ENCODE measurements at places on chromosomes 16 and 17.

DNA sequence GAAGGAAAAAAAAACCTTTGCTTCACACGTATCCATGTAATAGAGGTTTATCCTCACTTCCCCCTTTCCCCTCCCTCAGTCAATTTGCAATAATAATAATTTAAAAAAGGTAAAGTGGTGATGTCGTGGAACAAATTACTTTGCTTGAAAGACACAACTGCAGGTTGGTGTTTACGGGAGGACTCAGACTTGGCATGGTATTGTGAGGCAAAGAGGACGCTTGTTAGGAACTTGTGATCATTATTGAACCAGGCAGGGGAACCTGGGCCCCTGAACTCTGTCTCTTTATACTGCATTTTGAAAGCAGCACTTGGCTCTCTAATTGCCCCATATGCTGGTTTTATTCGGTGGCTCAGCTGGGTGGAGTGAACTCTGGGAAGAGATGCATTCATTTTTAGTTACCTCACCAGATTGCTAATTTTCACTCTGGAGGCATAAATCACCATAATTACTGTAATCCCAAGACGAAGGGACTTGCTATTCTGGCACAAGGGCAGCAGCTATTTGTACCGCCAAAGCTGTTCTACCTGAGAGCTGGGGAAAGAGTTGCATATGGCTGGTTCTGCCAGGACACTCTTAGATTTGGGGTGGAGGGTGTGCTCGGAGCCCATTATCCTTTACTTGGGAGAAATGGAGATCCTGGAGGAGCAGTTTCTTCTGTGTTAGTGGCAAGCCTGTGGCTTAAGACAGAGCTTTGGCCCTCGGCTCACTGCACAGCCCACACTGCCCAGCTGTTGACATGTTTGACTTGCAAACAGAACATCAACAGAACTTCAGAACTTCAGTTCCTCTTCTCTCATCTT is 5.7 kb upstream of the DHX8 start:
- no peak for DNase-seq

- no peak for DNase-seq
Measured at GRCh38 chr17:31530391-31530985, 139.0 kb downstream of the RAB11FIP4 start.

DNA sequence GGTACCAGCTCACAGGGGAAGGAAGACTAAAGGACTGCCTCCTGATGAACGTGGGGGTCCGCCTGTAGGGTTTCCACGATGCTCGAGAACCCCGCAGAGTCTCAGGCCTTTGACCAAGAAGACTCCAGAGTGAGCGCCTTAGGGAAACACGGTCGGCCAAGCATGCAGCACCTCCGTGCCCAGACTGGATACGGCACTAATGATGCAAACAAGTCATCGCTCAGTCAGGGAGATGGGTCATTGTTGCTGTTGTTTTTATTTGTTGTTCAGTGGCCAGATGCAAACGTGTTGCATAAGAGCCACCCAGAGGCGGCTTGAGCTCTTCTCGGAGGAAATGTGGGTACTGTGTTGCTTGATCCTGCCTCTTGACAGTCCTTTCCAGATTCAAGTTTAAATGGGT is 19.3 kb upstream of the RBFOX3 start:
- peak; percentile 13 for DNase-seq

- DNase-seq = no peak
Measured at GRCh38 chr16:46832757-46833459, 1.9 kb upstream of the C16orf87 start.

DNA sequence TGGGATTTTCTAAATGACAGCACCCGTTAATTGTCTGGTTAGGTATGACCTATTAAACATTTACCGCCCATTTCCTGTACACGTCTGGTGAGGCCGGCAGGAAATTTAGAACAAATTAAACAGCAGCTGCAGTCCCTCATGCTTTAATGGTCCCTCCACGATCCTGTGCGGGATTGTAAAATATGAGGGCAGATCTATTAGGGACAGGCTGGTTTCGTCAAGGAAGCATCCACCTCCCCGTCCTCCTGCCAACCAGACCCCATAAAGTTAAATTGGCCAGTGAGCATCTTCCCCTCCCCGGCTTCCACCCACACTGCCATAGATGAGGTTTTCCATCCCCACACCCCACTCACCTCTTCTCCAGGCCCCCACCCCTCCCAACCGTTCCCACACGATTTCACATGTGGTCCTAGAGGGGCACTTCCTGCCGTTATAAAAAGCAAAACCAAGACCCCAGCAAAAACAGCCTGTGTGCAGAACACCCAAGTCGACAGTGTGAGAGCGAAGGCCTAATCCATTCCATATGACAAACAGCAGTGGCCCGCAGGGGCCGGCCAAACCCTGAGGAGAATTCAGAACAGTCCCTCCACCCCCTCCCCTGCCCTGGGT is 331.9 kb downstream of the FOXL1 start:
- no peak for DNase-seq

DNA sequence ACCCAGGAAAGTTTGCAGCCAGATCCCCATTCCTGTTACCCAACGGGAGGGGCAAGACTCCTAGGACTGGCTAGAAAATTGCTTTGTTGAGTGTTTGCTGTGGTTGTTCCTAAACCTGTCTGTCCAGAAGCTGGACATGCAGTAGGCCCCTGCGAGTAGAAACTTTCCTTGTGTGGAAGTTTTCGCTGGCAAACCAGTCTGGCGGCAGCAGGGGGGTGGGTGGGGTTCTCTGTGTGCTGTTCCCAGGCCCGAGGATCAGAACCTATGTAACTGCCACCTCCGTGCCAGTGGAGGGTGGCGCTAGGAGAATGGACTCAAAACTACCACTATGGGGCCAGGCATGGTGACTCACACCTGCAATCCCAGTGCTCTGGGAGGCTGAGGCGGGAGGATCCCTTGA is 9.2 kb downstream of the SGSM2 start:
- DNase-seq = peak; percentile 97

DNA sequence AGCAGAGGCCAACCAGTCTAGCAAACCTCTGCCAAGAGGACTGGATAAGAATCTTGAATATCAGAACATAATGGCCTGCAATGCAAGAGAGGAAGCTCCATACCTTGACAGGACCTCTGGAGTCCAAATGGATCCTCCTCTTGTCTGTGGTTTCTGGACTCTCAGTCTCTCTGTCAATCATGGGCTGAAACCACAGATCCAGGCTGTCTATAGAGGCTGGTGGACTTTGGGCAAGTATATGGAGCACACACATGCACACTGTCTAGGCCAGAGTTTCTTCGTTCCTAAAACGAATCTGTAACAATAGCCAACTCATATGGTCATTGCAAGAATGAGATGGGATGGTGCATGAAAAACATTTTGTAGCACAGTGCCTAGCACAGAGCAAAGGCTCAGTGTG is 37.7 kb downstream of the NLRC5 start:
- no peak for DNase-seq

DNA sequence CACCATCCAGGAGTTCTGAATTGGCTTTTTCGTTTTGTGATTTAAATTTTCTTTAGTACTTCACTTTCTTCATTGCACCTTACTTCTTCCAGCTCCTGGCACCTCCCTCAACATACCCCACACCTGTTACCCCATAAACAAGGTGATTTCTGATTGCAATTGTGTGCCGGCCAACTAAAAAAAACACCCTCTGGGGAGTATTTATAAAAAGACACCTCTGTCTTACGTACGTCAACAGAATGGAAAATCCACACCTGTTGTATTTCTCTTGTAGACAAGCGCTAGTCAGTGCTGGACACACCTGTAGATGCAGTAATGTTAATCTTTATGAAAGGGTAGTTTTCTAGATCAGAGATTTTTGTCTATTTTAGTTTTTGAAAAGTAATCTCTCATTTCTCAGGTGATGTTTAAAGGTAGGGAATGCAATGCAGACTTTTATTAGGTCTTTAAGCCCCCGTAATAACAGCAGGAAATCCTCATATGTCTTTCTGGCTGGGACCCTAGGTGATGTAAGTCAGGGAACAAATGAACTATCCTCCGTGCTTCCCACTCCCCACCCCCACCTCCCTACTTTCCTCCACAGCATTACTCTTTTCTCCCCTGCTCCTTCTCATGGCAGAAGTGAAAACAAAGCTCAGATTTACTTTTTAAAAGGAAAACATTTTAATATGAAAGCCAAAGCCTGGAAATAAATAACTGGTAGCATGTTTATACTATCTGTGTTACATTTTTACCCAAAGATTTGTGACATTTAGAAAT is 4.2 kb downstream of the MSI2 start:
- DNase-seq = no peak

DNA sequence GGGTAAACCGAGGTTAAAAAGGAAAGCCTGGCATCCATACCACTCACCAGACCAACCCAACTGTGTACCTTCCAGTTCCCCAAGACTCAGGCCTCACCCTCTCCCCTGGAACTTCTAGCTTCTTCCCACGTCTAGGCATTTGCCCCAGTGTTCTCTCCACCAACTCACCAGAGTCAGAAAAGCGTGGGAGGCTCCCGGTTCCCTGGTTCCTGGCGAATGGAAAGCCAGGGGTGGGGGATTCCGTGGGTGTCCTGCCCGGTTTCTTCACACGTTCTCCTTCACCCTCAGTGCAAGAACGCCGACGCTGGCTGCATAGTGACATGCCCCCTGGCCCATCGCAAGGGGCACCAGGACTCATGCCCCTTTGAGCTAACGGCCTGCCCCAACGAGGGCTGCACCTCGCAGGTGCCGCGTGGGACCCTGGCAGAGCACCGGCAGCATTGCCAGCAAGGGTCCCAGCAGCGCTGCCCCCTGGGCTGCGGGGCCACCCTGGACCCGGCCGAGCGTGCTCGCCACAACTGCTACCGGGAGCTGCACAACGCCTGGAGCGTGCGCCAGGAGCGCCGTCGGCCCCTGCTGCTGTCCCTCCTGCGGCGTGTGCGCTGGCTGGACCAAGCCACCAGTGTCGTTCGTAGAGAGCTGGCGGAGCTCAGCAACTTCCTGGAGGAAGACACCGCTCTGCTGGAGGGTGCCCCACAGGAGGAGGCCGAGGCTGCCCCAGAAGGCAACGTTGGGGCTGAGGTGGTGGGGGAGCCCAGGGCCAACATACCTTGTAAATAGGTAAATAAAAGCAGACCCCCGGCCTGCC is 1.7 kb downstream of the RNF151 start:
- DNase-seq = no peak

DNA sequence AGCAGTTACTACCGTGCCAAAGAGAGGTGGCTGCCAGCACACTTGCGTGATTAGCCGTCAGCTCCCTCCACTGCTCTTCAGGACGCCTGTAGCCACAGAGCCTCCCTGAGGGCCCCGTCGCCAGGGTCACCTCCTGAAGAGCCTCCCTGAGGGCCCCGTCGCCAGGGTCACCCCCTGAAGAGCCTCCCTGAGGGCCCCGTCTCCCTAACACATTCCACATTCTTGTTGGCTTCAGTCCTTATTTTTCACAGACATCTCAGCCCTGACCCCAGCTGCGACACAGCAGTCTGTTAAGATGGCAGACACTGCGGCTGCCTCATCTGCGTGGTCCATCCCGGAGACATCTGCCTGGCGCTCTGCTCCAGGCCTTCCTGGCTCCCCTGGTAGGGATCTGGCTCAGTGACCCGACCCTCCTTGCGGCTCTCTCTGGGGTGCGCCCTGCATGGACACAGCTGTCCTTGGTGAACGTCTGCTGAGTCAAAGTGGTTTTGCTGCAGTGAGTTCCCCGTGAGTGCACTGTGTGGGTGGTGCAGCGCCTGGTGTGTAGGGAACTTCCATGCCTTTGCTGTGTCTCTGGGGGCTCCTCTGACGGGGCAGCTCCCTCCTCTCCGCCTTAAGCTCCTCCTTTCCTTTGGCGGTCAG is 11.4 kb downstream of the ACSF3 start:
- no peak for DNase-seq

DNA sequence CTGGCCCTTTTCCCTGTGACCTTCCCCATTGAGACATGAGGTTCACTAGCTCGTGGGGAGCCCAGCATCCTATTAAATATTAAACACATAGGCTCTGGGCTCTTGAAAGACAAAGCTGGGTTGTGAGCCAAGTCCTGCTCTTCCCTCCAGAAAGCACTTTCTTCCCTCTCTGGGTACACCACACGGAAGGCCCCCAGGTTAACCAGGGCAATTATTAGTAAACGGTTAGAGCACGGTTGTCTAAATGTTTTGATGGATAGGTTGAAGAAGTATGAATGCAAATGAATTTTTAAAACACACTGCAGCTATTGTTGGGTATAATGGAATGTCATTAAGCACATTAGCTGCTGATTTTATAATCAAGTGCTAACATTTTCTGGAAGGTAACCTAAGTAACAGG is 32.7 kb upstream of the CDH13 start:
- no peak for DNase-seq

DNA sequence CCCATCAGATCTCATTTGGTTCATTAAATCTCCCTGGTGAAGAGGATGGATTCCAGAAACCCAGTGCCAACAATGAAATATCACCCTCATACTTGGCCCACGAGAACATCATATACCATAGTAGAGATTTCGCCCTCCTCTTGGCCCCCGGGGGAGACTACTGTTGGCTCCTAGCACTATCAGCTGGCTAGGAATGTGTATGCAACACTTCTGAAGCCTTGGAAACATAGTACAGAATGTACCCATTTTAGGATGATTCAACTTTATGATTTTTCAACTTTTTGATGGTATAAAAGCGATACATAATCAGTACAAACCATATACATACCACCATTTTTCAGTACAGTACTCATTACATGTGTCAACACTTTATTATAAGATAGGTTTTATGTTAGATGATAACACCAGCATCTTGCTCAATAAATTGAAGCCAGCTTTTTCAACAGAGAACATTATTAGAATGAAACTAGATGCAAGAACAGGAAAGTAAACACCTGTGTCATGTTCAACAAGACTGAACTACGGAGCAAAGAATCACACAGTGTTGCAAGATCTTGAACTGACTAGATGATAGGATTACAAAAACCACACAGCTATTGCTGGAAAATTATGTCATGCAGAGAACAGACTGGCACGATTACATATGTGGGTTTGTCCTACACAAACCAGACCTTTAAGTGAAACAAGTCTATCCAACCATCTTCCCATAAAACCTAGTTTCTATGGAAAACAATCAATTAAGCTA is 17.2 kb downstream of the RSL1D1 start:
- peak; percentile 48 for DNase-seq

DNA sequence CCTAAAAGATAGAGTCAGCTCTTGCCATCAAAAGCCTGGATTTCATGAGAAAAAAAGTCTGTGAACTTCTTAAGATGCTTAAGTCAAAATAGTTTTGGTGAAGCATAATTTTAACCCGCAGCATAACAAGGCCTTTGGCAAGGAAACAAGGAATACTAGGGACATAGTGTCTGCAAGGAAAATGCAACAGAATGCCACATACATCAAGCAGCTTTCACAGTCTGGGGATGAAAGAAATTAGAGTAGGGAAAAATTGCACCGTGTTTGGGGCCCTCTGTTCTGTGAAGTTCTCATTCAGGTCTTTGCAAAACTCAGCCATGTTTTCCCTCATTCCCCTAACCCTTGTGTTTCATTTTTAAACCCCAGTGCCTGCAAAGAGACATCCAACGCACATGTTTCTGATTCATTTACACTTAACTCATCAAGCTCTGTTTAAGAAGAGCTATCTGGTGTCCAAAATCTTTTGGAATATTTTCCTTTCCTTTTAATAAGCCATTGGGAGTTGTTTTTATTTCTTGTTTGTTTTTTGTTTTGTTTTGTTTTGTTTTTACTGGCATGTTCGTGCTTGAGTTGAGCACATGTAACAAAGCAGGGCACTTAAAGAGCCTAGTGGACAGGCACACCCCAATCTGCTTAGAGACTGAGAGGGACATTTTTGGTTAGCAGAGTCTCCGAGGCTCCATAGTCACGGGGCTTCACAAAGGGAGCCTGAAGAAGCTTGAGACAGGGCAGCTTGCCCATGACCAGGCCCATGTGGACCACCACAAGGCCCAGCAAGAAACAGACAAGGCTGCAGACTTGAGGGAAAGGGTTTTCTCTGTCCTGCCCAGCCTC is 116.5 kb downstream of the ANKFN1 start:
- no peak for DNase-seq

GRCh38 chr17:16934133-16934795 is 37.7 kb downstream of the TNFRSF13B start:
- no peak for DNase-seq

- no peak for DNase-seq
Measured at GRCh38 chr16:1206326-1206725, 18.7 kb downstream of the TPSG1 start.
